ENCODE measurements at places on chromosomes 12 and 14.

GRCh38 chr12:100258127-100258526, 8.8 kb downstream of the DEPDC4 start:
- no peak for DNase-seq

DNA sequence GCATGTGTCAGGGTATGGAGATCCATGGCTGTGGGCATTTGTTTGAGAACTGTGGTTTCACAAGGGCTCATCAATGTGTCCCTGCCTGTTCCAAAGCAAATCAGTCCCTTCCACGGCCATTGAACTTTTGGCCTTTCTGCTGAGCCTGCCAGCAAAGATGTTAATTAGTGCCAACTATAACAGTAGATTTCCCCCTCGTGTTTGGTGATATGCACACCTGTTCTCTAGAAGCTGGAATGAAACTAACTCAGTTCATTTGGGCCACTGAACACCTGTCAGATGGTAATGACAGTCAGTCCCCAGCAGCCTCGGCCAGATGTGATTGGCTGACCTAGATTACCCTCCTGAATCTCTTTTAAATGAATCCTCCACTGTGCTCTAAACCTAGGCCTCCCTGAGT, 43.2 kb downstream of the IRAK3 start:
- no peak for DNase-seq

DNA sequence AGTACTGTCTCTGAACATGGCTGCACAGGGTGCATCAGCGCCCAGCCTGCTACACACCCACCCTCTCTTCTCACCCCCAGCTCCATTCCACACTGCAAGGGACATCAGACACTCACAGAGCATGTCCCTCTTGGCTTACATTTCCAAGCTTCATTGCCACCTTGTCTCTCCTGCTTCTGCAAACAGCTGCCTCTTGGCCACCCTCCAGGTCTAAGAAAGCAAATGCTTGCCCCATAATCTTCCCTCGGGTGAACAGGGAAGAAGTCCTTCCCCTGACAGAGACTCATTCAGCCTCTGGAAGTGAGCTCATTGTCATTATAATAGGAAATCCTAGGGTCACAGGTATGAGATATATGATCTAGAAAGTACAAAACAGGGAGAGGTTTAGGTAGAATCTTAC, 505.2 kb downstream of the RMST start:
- no peak for DNase-seq

DNA sequence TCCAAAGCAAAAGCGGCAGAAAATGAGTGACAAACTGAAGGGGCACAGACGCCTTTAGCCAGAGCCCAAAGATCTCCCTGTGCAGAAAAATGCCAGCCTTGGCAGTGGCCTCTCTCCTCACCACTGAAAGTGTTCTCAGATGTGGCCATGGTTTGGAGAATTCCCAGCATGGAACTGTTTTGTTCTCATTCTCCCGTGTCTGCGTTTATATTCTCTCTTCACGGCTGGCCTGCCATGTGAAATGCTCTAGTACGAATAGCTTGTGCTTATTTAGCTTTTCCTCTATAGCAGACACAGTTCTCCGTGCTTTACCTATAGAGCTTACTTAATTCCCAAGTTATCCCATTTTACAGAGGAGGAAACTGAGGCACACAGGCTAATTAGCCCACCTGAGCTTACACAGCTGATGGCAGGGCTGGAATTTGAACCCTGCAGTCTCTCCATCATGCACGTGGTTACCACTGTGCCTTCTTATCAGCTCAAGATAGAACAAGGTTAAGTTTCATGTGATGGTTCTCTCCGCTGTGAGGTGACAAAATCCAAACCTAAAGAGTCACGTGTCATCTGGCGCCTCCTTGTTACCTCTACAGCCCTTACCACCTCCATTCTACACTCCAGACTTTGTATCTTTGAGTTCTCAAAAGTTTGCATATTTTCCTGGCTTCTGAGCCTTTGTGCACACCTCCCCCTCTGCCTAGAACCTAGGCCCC, 141.6 kb downstream of the GCH1 start:
- no peak for DNase-seq

- DNase-seq, result no peak
These were observed 8.2 kb downstream of the SIX1 start for GRCh38 chr14:60640859-60641741.

DNA sequence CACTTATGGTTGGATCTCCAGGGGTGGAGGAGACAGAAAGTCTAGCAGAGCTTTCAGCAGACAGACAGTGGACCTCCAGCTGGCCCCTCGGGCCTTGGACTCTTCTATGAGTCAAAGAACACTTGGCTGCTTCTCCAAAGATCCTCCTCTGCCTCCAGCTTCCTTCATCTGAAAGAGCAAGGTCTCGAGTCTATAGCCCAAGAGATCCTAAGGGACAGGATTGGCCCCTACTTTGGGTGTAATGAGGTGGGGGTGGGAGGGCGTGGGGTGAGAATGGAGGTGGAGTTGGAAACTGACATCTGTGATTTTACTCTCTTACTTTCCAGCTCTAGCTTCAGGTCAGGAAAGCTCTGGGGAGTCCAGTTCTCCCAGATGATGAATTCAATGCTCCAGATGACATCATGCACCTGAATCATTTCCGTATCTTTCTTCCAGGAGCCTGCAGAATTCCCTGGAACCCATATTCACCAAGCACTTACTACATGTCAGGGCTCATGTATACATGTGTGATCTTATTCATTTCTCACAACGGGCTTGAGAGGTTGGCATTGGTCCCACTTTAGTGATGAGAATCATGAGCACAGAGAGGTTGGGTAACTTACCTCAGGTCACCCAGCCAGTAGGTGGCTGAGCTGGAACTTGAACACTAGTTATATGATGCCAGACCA, 10.2 kb upstream of the PGF start:
- DNase-seq, result no peak

DNA sequence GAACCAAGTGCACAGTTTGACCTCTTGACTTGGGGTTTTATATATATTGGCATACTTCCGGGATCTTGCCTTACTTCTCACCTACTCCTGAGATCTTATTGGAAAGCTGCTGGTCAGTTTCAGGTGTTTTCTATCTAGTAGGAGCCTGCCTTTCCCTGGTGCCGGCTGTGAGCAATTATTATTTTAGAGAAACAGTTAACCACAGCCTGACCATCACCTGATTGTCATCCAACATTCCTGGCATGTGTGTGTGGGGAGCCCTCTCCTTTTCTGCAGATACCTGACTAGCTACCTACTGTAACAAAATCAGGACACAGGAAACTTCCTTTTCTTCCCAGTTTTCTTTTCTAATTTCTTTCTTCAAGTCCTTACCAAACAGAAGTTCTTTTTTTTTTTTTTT, 220.4 kb downstream of the ATP23 start:
- DNase-seq, result no peak

GRCh38 chr12:115801871-115802270, 475.6 kb downstream of the MED13L start:
- no peak for DNase-seq

DNA sequence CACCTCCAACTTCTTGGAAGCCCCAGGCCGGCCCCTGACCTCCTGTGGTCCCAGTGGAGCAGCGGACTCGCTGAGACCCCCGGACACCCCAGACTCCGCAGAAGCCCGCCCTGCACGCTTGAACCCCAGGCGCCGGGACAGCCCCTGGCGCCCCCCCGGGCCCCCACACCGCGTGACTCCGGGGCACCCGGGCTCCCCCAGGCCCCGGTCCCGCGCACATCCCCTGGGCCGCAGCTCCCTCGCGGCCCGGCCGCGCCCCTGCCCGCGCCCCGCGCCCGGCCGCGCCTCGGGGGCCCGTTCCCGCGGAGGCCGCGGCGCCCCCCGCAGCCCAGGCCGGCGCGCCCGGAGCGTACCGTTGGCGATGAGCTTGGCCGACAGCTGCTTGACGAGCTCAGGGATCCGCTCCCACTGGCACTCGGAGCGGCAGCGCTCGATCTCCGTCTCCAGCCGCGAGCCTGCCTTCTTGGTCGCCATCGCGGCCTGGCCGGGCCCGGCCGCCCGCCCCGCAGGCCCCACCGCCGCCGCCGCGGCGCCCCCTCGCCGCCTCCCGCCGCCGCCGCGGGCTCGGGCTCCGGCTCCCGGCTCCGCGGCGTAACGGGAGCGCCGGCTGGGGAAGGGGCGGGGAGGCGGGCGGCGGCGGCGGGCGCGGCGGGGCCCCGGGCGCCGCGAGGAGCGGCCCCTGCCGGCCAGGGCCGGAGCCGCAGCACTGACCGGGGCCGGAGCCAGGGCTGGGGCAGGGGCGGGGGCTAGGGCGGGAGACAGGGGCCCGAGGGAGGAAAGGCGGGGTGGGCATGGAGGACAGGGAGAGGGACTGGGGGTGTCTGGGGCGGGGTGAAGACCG, at the start of gene TTC7B:
Gene TTC7B (minus strand): TSS at position 609 of the 841 bp plus-strand sequence. CDS start 135 bp downstream, at position 474.
- DNase-seq, result no peak

- DNase-seq, result no peak
These were observed 37.6 kb downstream of the ATG14 start for GRCh38 chr14:55373784-55374705.

DNA sequence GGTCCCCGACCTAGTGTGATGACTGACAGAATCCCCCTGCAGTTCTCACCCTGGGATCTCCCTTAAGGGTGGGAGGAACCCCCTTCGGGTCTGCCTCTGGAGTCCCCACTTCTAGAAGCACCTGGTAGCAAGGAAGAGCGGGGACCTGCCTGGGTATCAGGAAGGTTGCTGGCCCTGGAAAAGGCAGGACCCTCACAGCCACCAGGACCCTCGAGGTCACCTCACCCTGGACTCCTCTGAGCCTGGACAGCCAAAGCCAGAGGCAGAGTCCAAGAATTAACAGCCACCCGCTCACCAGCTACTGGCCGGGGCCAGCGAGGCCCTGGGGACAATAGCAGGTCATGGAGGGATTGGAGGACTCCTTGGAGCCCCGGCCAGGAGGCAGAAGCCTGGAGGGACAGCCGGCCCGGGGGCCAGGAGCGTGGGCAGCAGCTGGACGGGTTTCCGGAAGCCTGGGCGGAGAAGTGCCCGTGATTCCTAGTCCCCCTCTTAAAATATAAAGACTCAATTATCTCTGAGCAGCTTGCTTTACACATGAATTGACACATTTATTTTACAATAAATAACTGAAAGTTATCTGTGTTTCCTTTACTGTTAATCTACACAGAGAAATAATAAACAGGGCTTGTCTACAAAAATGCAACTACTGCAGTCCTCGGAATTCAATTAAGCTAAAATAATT, 17.5 kb downstream of the BCL11B start:
- no peak for DNase-seq

GRCh38 chr12:113425960-113426453, 3.8 kb downstream of the SDSL start:
- DNase-seq, result no peak

DNA sequence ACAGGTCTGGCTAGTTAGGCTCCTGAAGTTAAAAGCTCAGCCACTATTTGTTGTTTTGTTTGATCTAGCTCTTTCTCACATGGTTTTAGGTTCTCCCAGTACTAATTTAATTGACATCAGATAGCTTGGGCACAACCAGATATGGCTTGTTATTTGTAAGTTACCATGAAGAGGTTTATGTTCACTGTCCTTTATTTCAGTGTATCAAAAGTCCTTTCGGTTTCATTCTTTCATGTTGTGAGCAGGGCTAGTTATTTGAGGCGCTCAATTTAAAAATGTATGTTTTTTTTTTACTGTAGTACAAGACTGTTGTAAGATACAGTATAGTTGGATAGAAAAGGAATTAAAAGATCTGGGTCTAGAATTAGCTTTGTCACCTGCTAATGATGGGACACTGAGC, 7.0 kb downstream of the GPX2 start:
- no peak for DNase-seq

DNA sequence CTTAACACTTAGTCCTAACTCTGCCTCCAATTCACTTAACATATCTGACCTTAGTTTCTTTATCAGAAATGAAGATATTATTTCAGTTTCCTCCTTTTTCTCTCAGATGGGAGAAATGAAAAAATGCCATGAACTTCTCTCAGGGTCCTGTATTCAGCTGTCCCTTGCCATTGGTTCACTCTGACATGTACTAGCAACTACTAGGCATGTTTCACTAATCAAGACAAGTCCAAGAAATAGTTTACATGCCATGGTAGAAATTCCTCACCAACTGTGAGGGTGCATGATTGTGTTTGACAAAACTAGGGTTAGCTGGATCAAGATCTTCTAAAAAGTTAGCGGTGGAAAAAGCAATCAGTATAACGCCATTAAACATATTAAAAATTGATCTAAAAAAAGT, 7.0 kb upstream of the ATXN7L3B start:
- no peak for DNase-seq

DNA sequence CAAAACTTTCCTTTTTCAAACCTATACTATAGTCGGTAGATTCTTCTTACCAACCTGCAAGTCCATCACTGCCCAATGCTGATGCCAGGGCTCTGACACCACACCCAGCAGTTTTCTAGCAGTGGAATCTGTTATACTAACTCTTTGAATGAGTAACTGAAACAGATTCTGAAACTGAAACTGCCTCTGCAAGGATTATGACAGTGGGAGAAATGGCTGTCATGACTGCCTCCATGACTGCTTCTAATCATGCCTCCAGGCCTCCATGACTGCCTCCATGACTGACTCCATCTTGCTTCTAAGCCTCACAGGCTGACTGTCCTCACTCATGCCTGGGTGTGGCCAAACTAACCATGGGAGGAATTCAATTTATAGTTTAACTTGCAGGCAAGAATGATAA, 29.4 kb upstream of the OXA1L start:
- DNase-seq, result no peak

Data from caudate nucleus (tissue), 63 donors.